A549 treated with DMSO at 1 μM for 4 hours (cell line): ENCODE measurements at places on chromosomes 4 and X. TPM values are rescaled to one million over a fixed set of nuclear protein-coding genes. Genes with fewer than 3 reads are reported as not detected.

EXOC1L gene
- total RNA-seq: not detected in 5 replicates

ADH1C gene
- not detected in 5 replicates for total RNA-seq

DUSP21 gene
- total RNA-seq: not detected in 5 replicates

SPANXA1 gene
- 0.17 to 0.27 TPM (median 0.26 TPM) in 3 of 5 replicates, not detected in the others for total RNA-seq

TLR2 gene
- 0.10 to 0.31 TPM (median 0.28 TPM) in 5 replicates for total RNA-seq

SLBP gene
- total RNA-seq: 70.6 to 81.3 TPM (median 76.3 TPM) in 5 replicates

TLL1 gene
- 0.06 to 0.14 TPM (median 0.12 TPM) in 5 replicates for total RNA-seq

ANK2 gene
- 0.76 to 1.2 TPM (median 0.94 TPM) in 5 replicates for total RNA-seq

CNKSR2 gene
- total RNA-seq: 2.4 to 3.7 TPM (median 3.1 TPM) in 5 replicates

CT45A10 gene
- total RNA-seq: 0.23 to 0.55 TPM (median 0.37 TPM) in 4 of 5 replicates, not detected in the other

LSM6 gene
- 32.6 to 44.0 TPM (median 35.7 TPM) in 5 replicates for total RNA-seq

TMPRSS11D gene
- not detected in 5 replicates for total RNA-seq

CLDN22 gene
- total RNA-seq: not detected in 5 replicates

HS3ST1 gene
- total RNA-seq: 0.30 to 0.64 TPM (median 0.49 TPM) in 5 replicates

SATL1 gene
- not detected in 5 replicates for total RNA-seq

ENPEP gene
- total RNA-seq: 0.02 to 0.27 TPM (median 0.02 TPM) in 4 of 5 replicates, not detected in the other

UGT2B10 gene
- 0.10 TPM in 1 of 5 replicates, not detected in the others for total RNA-seq
